Gastrocnemius medialis (tissue), 4 donors: ENCODE measurements at places on chromosomes 2 and 18.
A peak's percentile ranks its signal among the peaks of the same experiment; 100 is the strongest.

- DNase-seq, result no peak
Measured at GRCh38 chr2:96253006-96253405, 12.8 kb downstream of the TMEM127 start.

GRCh38 chr2:70019096-70019495 lies 57.7 kb upstream of the ASPRV1 start:
- DNase-seq, result no peak

DNA sequence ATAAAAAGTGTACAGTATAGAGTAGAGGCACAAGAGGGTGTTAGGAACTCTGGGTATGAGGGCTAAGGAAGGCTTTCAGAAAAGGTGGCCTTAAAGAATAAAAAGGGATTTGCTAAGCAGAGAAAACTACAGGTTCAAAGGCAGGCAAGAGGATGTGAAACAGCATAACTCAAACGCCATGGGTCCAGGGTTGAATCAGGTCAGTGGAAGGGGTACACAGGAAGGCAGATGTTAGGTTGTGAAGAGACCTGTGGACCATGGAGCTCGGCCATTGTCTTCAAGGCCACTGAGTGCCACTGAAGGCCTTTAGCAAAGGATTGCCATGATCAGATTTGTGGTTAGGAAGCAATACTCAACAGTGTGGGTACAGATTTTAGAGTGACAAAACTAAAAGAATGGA lies 108.2 kb upstream of the FAM98A start:
- DNase-seq, result no peak

GRCh38 chr2:127398239-127398590 lies 10.4 kb upstream of the MAP3K2 start:
- DNase-seq, result peak; percentile 85

GRCh38 chr2:145807968-145808367 lies 1288.0 kb upstream of the ZEB2 start:
- no peak for DNase-seq

- DNase-seq, result no peak
Measured at GRCh38 chr18:515838-516237, 15.3 kb upstream of the COLEC12 start.

DNA sequence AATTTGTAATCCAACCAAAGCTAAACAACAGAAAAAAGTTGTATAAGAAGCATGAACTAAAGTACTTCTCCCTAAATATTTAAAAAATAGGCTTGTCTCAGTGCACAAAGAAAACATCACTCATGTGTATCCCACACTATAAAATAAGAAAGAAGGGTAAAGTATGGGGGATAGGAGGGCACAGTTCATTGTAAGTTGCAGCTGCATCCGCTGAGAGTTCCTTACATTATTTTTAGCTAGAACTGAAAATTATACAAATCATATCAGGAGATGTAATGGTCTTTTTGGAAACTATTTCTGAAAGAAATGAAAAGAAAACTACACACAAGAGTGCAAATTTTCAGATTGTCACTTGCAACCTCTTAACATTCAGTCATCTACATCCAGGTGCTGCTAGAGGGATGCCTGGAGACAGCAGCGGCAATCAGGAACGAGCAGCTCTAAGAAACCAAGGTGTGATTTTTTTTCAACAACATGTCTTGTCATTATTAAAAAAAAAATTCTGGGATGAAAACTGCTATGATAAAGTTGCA lies 273.6 kb downstream of the ASXL3 start:
- DNase-seq, result no peak

DNA sequence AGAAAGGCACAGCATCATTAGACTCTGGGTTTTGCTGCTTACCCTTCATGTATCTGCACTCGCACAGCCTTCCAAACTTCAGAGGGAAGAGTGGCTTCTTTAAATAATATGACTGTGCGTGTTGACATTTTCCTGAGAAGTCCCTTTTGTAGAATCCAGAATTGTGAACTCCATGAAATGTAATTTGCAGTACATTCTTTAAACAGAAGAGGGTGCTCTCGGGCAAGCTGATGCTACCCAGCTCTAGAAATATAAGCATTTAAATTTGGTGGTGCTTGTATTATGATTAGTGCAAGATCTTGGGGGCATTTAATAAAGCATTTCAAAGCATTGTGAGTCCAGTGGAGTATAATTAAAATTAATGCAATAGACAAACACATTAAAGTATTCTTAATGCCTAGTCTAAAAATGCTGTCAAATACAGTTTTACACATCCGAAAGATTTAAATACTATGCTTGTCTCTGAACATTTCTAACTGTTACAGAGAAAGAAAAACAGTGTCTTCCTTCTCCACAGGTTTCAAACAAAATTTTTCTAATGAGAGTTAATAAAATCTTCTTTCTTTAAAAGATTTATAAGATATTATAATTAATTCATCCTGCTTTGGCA lies 17.3 kb upstream of the GTF2A1L start:
- DNase-seq, result no peak

DNA sequence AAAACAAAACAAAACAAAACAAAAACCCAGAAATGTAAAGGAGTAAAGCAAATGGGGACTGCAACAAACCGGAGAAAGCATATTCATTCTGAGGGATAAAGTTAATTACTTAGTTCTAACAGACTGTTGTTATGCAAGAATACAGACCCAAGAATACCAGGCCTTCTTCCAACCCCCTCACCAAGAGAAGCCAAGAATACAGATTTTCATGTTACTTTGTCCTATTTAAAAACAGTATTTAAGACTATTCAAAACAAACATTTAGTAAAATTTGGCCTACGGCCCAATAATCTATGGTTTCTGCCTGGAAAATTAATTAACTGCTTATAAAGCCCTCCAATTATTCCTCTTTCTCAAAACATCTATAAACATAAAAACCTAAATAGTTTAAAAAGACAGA lies 91.4 kb downstream of the USP34 start:
- no peak for DNase-seq

DNA sequence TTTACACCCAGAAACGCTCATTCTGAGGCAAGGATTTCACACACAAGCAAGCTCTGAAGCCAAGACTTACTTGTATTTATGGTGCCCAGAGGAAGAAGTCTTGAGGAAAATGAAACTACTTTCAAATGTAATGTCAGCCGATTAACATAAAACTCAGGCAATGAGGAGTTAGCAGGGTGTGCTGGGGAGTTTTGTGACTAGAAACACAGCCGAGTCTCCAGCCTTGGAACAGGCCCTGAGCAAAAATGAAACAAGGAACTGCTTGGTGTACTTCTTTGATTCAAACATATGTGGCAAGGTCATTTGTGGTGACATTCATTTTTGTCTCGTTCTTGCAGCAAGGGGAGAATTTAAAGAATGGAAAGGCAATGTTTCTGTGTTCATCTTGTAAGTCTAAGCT lies 4.5 kb downstream of the DYTN start:
- DNase-seq, result no peak

- DNase-seq, result no peak
Measured at GRCh38 chr18:987325-988186, 82.9 kb downstream of the ADCYAP1 start.

DNA sequence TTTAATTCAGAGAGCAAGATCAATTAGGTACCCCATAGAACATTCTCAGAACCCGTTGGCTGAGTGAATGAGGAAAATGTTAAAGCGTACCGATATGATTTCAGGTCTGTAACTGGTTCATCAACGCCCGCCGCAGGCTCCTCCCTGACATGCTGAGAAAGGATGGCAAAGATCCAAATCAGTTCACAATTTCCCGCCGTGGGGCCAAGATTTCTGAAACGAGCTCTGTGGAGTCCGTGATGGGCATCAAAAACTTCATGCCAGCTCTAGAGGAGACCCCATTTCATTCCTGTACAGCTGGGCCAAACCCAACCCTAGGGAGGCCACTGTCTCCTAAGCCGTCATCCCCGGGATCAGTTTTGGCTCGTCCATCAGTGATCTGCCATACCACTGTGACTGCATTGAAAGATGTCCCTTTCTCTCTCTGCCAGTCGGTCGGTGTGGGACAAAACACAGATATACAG lies 7.3 kb downstream of the TGIF1 start:
- DNase-seq, result no peak

- no peak for DNase-seq
Measured at GRCh38 chr2:65277791-65278483, 50.3 kb downstream of the ACTR2 start.

DNA sequence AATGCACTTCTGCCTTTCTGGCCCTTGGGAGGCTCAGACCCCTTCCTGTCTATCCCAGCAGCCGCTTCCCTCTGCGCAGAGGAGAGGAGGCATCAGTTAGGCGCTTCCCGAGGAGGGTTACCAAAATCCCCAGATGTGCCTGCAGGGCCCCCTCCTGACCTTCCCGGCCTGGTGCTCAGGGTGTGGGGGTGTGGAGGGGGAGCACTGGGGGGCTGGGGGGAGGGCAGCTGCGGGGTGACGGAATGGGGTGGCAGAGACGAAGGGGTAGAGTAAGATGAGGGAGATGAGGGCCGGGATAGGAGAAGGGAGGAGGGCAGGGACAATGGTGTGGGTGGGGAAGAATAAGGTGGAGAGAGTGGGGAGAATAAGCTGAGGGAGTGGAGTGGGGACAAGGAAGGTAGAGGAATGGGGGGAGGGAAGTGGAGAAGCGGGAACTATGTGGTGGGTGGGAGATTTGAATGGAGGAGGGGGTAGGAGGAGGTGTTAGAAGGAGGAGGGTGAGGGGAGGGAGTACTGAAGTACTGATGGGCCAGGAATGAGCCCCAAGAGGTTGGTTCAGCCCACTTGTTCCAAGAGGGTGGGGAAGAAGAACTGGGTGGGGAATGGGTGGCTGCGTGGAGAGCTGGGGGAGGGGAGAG lies 6.5 kb upstream of the ZAP70 start:
- DNase-seq, result no peak

GRCh38 chr2:221555494-221555846 lies 16.6 kb downstream of the EPHA4 start:
- DNase-seq, result no peak

GRCh38 chr2:173865971-173866873 lies 99.0 kb downstream of the SP3 start:
- DNase-seq, result no peak

- no peak for DNase-seq
Measured at GRCh38 chr18:62523255-62523588, 397 bp downstream of the ZCCHC2 start.

DNA sequence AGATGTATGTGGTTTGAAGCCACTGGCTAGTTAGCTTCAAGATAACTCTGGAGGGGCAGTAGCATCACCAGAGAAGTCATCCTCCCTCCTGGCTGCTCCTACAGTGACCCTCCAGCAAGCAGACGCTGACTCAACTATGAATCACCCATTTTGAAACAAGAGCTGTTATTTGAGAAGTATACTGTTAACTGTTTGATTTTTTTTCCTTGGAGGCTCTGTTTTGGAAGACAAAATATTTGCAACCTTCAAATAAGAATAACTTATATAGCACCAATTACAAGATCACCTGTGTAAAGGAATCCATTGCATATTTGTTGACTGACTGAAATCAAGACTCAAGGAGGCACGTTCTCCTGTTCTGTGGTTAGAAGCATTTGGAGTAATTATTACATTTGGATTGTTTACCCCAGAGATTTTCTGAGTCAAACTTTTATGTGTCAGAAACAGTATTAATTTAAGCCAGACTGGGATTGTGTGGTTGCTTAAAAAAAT lies 313.8 kb downstream of the MTX2 start:
- no peak for DNase-seq

DNA sequence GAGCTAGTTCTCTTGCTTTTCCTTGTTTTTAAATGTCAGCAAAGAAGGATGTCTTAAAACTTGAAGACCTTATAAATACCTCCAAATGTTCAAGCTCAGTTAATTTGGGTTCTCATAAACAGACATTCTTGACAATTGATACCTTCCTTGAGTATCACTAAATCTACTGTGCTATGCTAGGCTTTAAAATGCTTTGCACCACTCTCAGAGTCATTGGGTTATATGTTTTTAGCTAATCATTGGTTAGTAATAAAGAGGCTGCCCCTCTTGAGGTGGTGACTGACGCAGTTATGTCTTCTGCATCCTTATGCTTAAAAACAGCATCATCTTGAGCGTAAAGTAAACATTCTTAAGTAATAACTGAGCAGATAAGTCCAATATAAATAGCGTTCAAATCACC lies 276.0 kb downstream of the AGPS start:
- no peak for DNase-seq

DNA sequence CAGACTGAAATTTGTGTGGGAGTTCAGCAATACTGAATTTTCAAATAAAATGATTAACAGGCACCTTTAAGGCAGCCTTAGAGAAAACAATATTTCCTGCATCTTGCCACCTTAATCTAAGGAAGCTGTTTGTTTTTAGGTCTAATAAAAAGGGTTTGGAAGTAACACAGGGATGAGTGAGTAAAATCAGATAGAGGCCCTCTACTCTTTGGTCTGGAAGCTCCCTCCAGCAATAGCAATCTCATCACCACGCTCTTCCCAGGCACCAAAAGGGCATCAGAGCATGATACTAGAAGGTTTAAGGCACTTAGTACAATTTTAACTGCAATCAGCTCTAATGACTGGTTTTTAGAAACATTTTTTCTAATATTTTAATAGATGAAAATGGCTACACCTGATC lies 155.6 kb downstream of the VWC2L start:
- DNase-seq, result no peak

DNA sequence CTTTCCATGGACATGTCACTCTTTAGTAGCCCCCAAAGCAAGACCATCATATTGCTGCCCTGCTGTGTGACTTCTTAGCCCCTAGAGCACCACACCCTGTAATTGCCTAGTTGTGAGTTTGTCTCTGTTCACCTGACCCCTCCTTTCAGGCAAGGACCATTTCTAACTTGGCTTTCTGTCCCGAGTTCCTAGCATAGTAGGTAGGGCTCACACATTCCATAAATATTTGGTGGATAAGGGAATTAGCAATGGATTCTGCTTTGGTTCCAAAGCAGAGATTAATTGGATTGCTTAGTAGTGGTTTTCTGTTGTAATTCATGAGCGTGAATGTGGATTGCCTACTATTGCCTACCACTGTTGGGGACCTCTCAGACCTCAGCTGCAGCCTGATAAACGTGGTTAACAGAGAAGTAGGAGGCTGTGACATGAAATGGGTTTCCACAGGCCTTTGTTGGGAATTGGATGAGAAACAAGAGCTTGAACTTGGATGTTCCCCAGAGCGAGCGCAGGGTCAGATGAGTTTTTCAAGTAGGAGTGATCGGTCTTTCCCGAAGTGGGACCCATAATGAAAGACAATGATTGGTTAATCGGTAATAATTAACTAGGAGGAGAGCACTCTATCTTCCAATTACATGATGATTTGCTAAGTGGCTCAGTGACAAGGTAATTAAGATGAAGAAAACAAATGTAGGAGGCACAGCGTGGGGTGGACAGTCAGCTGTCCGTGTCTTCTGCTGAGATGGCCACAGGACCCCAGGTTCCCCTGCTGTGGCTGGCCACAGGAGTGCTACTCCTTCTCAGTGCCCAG lies 13.4 kb upstream of the UGT1A1 start:
- DNase-seq, result no peak

- no peak for DNase-seq
Measured at GRCh38 chr2:123670286-123670685, 354.8 kb upstream of the CNTNAP5 start.

DNA sequence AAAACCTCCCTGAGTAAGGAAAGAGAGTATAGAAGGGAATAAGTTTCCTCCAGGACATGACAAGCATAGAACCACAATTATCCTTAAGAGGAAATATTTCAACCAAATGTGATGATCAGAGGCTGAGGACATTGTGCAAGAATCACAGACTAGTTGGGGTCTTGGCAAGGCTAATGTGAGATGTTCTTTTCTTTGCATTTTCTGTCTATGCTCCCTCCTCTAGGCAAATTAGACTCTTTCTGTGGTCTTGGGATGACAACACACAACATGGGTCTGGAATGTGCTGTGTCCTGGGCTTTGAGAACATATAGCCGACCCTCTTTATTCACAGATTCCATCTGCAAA lies 32.0 kb upstream of the IL1RL1 start:
- no peak for DNase-seq
